Pancreas (tissue), 10 donors: ENCODE measurements at places on chromosomes 1 and 21.

- DNase-seq = no peak
Measured at GRCh38 chr1:186435336-186435735, 25.6 kb downstream of the PDC start.

- DNase-seq = no peak
Measured at GRCh38 chr21:19475525-19475924, 1071.9 kb upstream of the TMPRSS15 start.

- peak; percentile 46 for DNase-seq
Measured at GRCh38 chr1:203144661-203145060, 17.1 kb downstream of the ADORA1 start.

DNA sequence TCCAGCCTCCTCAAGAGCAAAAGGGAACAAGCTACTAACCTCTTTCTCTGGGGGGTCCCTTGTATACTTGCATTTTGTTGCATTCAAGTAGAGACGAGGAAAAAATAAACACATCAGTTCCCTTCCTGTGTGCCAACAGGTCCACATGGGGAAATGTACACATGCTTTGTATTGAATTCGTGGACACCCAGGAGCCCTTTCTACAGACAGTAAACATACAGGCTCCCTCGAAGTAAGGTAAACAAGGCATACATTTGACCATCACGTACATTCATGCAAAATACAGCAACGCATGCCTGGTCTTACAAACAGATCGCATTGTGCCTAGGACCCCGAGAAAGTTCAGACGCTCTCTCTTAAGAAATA is 1.1 kb downstream of the KCND3 start:
- DNase-seq = no peak

- DNase-seq = no peak
Measured at GRCh38 chr1:8879922-8880676, 1.6 kb upstream of the ENO1 start.

DNA sequence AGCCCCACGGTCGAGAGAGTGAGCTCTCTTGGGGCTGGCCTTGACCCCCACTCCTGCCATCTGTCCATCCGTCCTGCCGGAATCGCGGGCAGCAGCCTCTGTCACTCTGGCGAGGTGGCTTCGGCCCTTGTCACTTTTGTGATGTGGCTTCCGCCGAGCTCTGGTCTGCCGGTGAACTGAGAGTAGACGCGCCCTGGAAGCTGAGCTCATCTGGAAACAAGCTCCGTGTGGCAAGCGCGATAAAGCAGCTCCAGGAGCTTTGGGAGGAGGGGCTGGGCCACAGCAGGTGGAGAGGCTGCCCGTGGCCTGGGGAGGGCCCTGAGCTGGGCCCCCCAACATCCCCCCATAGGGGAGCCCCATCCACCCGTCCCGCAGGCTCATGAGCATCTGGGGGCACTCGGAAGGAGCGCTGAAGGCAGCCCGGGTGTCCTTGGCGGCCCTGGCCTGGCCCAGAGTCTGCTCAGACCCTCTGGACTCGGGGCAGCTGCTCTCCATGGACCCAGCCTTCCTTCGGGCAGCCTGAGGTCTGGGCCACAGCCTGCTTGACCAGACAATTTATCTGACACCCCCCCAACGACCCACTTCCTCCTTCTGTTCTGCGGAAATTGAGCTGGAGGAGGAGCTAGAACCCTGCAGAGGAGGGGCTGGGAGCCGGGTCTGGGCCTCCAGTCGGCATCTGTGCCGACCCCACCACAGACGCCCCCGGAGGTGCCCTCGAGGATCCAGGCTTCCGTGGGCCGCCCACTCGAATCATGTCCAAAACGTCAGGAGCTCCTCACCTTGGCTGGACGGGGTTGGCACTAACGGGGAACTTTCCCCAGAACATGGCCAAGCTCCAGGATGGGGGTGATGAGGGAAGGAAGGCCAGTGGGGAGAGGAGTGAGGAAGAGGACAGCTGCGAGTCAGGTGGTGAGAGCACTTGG is 59.1 kb downstream of the SLC19A1 start:
- DNase-seq = no peak

DNA sequence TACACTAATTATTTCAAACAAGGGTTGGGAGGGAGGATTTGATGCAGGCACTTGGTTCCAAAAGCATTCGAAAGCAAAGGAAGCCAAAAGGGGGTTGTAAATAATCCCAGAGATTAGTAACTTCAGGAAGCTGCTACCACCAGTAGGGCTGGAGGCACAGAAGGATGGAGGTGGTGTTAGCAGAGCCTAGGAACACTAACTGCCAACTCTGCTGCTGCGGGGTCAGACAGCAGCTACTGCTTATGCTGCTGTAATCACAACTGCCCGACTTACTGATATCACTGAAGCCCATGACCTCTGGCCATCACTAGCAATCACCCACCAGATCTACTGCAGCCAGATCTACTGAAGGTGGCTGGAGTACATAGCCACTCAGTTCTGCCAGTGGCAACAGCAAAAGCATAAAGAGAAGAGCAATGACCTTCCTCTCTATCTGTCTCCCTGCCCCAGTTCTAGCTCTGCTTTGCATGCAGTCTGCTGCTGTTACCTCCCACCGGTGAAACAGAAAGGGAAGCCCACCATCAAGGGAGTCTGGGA is 408.5 kb downstream of the PLPP3 start:
- DNase-seq = no peak

DNA sequence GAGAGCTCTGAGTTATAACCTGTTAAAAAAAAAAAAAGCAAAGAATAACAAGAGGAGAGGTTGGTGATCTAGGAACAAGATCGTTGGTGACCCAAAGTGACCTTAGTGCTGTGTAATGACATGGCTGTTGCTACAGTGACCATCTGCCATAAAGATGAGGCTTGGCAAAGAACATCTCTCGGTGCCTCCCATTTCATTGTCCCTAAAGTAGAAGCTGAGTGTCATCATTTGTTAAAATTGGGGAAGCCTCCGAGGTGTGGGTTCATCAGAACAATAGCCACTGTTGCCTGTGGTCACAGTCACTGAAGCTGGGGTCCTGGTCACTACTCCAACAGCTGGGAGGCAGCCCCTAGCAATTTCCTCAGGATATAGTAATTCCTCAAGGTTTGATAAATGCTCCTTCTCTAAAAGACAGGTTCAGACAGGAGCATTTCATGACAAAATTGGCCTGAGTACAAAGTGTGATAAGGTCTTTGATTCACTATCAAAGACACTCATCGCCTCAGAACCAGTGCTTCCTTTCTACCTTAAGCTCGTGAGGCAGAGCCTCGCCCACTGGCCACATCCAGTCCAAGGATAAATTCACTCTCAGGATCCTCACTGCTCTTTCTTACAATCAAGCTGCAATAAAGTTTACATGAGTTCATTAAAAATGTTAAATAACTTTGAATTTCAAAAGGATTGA is 81.9 kb upstream of the RGS2 start:
- DNase-seq = no peak

DNA sequence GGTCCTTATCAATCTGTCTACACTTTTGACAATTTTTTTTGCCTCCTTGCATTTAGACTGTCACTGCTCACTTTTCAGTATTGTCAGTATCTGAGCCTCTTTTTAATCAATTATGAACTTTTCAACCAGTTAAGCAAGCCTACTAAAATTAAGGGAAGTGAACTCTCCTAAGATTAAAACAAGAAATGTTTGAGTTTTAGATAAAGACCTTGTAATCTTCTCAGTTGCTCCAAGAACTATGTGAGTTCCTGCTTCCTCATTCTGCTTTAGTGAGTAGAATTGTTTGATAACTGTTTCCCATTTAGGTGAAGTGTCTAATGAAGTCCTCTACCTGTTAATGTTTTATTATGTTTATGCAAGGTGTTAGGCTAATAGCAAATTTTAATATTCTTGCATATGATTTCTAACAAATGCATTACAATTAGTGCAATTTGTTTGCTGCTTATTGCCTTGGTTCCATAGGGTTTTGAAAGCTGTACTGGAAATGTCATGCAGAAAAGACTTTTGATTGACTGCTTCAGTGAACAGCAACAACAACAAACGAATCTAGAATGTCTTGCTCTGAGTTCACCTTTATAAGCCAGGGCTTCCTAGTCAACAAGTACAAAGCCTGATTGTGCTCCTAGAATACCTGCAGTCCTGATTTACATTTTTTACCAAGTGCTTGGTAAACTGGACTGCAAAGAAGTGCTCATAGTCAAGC is 40.9 kb downstream of the PLA2G4A start:
- no peak for DNase-seq

GRCh38 chr21:45617021-45617921 is 26.3 kb upstream of the PCBP3 start:
- DNase-seq = no peak

GRCh38 chr21:45523411-45524101 is 18.7 kb downstream of the SLC19A1 start:
- DNase-seq = peak; percentile 9

- no peak for DNase-seq
Measured at GRCh38 chr1:236733653-236734052, 47.4 kb downstream of the ACTN2 start.

DNA sequence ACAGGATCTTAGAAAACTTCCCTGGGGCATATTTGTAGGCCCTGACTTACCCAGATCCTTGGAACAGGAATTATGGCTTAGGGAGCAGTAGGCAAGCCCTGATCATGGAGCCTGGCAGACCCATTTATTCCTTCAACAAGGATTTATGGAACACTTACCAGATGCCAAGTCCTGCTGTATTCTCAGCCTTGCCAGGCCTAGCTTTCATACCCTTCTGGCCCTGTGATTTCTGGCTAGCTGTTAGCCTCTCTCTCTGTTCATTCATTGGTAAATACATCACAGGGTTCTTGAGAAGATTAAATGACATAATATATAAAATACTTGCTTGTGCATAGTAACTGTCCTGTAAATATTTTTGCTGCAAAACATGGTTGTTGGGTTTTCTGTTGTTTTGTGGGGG is 32.4 kb upstream of the SRP9 start:
- no peak for DNase-seq

GRCh38 chr1:99738858-99739465 is 27.5 kb downstream of the FRRS1 start:
- DNase-seq = no peak

- no peak for DNase-seq
Measured at GRCh38 chr21:16775076-16775475, 737.8 kb upstream of the CXADR start.

DNA sequence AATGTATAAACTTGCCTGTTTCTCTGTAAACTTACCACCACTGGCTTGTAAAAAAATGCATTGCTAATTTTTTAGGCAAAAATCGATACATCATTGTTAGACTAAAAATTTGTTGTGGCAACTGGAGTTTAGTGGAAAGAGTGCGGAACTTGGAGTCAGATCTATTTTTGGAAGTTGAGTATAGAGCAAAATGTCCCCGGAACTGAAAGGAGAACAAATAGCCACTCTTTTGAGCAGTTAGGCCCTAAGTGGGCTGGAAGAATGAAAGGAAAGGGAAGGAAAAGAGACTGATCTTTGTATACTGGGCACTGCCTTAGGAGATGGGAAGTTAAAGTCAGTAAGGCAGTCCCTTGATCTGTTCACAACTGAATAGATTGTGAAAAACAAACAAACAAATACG is 30.2 kb downstream of the OPTC start:
- no peak for DNase-seq

DNA sequence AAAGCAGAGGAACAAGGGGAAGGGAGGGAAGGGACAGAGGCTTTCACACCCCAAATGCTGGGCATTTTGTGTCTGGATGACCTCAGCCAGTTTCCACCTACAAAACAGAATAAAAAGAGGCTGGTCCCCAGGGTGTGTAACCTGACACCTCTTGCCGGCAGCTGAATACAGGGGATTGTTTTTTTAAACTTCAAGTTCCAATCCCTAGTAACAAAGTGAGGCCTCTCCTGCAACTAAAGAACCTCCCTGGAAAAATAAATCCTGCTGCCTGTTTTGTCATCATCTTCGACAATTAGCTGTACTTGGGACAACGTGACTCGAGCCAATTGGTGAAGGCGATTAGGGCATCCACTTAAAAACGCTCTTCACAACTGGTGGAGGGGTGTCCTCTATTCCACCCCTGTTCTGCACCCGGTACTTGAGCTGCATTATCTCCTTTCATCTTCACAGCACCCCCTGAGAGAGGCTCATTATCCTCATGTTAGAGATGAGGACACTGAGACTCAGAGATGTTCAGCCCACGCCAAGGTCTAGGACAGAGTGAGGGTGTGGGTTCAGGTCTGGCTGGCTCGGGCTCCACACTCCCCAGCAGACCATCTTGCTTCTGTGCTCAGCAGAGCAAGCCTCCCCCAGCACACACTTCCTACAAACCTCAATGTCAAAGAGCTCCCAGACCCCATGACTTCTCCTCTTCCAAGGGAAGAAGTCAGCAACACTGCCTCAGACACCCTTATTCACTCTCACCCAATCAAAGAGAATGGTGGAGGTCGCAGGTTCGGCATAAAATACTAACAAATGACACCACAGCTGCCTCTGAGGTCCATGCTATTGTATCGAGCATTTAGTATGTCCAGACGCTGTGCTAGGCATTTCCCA is 15.2 kb downstream of the ITPKB start:
- DNase-seq = no peak

DNA sequence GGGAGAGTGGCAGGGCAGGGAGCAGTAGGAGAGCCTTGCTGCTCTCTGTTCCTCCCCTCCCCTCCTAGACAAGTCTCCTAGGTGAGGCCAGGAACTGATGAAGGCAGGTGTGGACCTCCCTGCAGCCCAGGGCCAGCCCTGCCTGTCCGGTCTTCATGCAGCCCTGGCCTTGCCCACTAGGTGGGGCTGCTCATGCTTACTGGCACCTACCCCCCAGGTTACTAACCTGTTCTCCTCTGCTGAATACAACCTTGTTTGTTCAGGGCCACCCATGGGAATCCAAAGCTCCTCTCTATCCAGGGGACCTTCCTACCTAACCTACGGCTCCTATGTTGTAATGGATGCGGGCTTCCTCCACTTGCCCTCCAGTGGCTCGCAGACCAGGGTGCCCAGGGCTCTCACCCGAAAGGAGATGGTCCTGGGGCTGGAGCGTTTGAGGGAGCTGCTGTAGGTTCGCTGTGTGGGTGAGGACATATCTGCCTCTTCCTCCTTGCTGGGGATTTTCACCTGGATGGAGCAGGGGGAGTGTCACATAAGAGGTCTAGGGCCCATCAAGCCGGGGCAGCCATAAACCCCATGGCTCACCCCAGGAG is 7.9 kb upstream of the TNNT2 start:
- DNase-seq = peak; percentile 89

- no peak for DNase-seq
Measured at GRCh38 chr1:47983691-47984090, 13.5 kb downstream of the TRABD2B start.

DNA sequence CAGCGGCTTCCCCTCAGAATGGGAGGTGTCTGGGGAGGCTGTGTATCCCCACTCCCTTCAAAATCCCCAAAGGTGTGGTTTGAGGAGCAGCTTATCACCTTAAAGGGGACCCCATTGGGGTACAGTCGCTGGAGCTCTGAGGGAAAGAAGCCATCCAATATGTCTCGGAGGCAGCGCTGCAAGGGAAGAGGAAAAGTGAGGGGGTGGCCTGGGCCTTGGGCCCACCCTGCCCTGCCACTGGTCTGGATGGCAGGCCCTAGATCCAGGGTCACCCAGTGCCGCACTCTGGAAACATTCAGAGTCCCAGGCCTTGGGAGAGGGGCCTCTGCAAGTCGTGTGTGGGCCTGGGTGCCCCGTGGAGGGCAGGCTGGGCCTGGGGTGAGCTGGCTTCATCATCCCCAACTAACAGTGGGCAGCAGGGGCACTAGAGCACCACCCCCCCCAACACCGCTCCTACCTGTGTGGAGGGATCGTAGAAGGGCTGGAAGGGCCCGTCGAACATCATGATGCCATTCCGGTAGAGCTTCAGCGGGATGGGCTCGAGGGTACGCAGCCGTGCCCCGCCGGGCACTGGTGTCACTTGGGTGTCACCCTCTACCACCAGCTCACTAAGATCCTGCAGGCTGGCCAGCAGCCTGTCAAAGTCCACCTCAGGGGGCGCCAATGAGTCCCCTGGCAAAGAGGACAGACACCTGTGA is 5.6 kb downstream of the SH3BGRL3 start:
- peak; percentile 59 for DNase-seq
